ENCODE measurements at places on chromosomes 5 and 9. TPM values are rescaled to one million over a fixed set of nuclear protein-coding genes. Genes with fewer than 3 reads are reported as not detected.

The SLC34A3 gene
- not detected for total RNA-seq

The SPEF2 gene
- 17.6 TPM for total RNA-seq

DNA sequence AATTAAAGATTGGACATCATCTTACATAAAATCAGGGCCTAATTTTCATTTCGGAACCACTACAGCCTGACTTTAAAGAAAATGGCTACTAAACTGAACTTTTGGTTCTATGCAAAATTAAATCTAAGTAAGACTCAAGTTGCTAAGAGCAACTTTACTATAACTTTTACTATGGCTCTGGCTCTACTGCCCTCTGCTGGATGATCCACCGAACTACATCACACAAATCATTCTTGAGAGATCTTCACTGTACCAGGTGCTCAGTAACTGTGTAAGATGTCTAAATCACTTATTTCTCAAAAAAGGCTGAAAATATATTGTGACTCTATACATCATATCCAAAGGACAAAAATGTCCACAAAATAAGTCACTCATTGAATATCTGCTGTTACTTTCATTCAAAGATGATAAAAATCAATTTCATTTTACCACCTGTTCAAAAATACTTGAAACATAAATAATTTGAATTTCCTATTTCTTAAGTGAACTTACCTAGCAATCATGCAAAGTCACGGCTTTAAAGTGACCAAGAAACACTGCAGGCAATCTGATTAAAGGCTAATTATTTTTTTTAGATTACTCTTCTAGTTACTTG is 13.5 kb downstream of the MOCS2 start:
- no peak overlapping the region for H3K27ac ChIP-seq
- H3K4me3 ChIP-seq: no peak overlapping the region
- DNase-seq: no peak
- H3K4me1 ChIP-seq: no peaks in the 10 kb centered on the region
- peaks cover 46% of the 10 kb centered on the region for H3K36me3 ChIP-seq

The TMEM232 gene
- 11.4 TPM for total RNA-seq

- no peak overlapping the region for H3K4me3 ChIP-seq
- no peaks in the 10 kb centered on the region for H3K27me3 ChIP-seq
- no peak overlapping the region for H3K27ac ChIP-seq
- H3K36me3 ChIP-seq: peaks cover 46% of the 10 kb centered on the region
- H3K4me1 ChIP-seq: no peaks in the 10 kb centered on the region
Observed at GRCh38 chr9:32500768-32501167, 25.2 kb downstream of the RIGI start.

- no peaks in the 10 kb centered on the region for H3K4me1 ChIP-seq
- H3K27me3 ChIP-seq: no peaks in the 10 kb centered on the region
- H3K4me3 ChIP-seq: no peak overlapping the region
- H3K27ac ChIP-seq: no peak overlapping the region
- no peaks in the 10 kb centered on the region for H3K36me3 ChIP-seq
- no peak for DNase-seq
Observed at GRCh38 chr5:129246088-129246487, 151.5 kb downstream of the ISOC1 start.

The SSBP2 gene
- 41.1 TPM for total RNA-seq

DNA sequence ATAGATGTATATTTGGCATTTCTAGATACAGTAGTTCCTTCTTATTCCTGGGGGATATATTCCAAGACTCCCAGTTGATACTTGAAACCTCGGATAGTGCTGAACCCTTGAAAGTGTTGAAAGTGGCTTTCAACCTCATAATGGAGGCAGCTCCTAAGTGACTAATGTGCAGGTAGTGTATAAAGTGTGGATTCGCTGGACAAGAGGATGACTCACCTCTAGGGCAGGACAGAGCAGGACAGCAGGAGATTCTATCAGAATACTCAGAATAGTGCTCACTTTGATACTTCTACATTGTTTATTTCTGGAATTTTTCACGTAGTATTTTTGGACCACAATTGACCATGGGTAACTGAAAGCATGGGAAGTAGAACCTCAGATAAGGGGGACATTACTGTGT is 1138.9 kb upstream of the WWC1 start:
- no peak overlapping the region for H3K4me3 ChIP-seq
- no peaks in the 10 kb centered on the region for H3K36me3 ChIP-seq
- H3K27me3 ChIP-seq: no peaks in the 10 kb centered on the region
- DNase-seq: no peak
- no peaks in the 10 kb centered on the region for H3K4me1 ChIP-seq
- no peak overlapping the region for H3K27ac ChIP-seq

The HK3 gene
- total RNA-seq: 61.2 TPM

- peak; percentile 87 for DNase-seq
- no peaks in the 10 kb centered on the region for H3K36me3 ChIP-seq
- peaks cover 17% of the 10 kb centered on the region for H3K4me1 ChIP-seq
- peak within 1 kb of the TSS; percentile 98 for H3K27ac ChIP-seq
Observed at GRCh38 chr9:27572918-27573633, at the start of gene C9orf72. TSS of gene C9orf72 (minus strand) at chr9:27573481. CDS start at chr9:27567120, 6,361 bp downstream.

- no peak overlapping the region for H3K27ac ChIP-seq
- no peak overlapping the region for H3K4me3 ChIP-seq
- H3K4me1 ChIP-seq: peaks cover 37% of the 10 kb centered on the region
- H3K36me3 ChIP-seq: peaks cover 7% of the 10 kb centered on the region
- DNase-seq: no peak
- H3K27me3 ChIP-seq: no peaks in the 10 kb centered on the region
Observed at GRCh38 chr5:138025285-138025684, 7.6 kb downstream of the FAM13B start.

DNA sequence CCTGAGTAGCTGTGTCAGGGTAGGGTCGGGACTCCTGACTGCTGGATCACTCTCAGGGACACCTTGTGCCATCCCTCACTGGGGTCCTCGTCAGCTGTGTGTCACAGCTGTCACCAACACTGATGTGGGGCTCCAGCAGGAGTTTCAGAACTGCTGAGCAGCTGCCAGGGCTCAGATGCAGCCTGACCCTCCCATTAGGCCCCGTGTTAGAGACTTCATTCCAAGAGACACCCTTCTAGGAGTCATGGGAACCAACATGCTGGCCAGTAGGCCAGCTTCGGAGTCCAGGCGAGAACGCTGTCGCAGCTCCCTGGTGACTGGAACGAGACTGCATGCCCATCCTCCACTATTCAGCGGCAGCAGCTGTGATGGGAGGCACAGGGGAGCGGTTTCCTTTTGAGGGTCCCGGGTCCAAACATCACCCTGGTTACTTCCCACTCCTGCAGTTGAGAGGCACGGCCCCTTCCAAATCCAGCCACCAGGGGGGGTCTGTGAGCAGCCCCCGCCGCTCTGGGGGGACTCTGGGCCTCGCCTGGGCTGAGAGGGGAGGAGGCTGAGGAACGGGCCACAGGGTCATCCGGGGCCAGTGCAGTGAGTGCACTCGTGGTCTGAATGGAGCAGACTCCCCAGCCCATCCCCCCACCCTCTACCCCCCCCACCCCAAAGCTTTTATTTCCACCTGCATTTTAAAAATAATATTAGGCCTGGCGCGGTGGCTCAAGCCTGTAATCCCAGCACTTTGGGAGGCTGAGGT is 12.6 kb upstream of the TCF7 start:
- H3K36me3 ChIP-seq: no peaks in the 10 kb centered on the region
- H3K4me3 ChIP-seq: no peak overlapping the region
- peak; percentile 69 for DNase-seq
- H3K27ac ChIP-seq: no peak overlapping the region
- H3K27me3 ChIP-seq: no peaks in the 10 kb centered on the region

All from lower lobe of right lung (tissue), 2 donors.